ENCODE measurements at places on chromosomes 11 and 22.
A peak's percentile ranks its signal among the peaks of the same experiment; 100 is the strongest.

DNA sequence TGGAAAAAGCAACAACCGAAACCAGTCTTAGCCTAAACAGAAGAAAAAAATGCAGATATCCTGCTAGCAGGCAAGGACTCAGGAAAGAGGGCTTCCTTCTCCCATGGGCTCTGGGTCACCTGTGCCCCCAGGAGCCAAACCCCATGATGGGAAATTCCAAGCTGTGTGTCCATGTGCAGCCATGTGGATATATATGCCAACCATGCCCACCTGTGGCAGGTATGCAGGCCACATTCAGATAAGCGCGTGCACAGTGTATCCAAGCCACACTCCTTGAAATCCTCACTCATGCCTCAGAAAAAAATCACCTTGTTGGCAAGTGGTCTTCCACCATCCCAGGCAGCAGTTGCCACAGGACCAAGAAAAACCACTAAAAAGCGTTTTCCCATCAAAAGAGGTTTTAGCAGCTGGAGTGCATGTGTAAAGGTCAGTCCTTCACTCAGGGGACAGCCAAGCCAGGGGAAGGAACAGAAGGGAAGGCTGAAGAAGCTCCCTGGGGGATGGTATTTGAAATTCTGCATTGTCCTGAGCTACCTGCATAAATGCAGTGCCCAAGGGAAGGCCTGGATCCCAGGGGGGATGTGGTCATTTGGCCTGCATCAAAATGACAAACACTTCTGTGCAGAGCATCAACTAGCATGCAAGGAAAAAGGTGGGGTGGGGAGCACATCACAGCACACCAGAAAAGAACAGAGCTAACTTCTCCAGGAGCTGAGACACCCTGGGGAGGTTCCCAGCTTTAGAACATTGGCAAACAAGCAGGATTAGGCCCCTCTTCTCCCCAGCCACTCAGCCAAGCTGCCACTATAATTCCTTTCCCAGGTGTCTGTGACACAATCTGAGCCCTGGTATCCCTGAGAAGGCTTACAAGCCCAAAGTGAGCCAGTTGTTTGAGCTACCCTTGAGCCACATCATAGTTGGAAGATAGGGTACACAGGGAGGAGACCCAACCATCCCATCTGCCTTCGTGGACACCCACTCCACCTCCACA is 76.2 kb downstream of the GALNT18 start:
- no peak for DNase-seq

DNA sequence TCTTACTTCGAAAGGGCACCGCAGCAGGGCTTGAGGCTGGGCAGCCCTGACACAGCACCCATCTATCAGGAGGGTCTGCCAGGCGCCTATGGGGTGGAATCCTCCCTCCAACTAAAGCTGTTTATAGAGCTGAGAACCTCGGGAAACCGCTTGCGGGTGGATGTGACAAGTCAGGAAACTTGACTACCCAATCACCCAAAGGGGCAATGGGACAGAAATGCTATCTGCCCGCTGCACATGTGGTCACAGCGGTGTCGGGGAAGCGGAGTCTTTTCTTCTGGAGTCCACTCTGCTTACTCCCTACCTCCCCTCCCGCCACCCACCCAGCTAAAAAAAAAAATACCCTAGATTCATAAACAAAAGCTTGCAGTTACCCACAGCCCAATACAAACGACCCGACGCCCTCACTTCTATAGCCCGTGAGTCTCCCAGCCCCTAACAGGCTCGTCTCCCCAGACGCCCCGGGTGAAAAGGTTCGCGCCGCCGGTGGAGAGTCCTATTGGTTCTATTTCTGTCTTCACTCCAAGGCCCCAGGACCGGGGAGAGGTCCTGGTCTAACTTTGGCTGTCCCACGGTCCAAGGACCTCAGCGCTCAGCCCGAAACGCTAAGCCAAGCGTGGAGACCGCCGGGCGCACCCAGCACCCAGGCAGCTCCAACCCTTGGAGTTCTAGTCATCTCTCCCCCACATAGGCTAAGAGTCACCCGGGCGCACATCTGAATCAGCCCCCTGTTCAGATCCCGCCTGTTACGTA is 1.4 kb downstream of the TRPC6 start:
- no peak for DNase-seq

- peak; percentile 39 for DNase-seq
Observed at GRCh38 chr11:125165111-125165842, 726 bp downstream of the PKNOX2 start.

DNA sequence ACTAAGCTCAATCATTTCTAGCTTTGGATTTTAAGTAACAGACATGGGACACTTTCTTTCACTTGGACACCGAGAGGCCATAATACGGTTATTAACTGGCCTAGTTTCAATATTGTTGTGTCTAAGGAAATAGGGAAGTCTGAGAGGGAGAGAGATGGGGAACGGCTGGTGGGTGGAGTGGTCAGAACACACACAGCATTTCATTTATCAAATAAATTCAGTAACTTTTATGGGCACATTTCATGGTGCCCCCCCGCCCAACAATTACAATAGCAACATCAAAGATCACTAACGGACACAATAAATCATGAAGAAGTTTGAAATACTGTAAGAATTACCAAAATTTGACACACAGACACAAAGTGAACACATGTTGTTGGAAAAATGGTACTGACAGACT is 10.7 kb downstream of the PRPF19 start:
- DNase-seq = no peak

GRCh38 chr22:43825651-43826050 is 13.5 kb upstream of the EFCAB6 start:
- DNase-seq = no peak

- DNase-seq = no peak
Observed at GRCh38 chr11:7251487-7251835, 243 bp upstream of the SYT9 start.

- DNase-seq = no peak
Observed at GRCh38 chr11:15471895-15472799, 357.4 kb downstream of the INSC start.

DNA sequence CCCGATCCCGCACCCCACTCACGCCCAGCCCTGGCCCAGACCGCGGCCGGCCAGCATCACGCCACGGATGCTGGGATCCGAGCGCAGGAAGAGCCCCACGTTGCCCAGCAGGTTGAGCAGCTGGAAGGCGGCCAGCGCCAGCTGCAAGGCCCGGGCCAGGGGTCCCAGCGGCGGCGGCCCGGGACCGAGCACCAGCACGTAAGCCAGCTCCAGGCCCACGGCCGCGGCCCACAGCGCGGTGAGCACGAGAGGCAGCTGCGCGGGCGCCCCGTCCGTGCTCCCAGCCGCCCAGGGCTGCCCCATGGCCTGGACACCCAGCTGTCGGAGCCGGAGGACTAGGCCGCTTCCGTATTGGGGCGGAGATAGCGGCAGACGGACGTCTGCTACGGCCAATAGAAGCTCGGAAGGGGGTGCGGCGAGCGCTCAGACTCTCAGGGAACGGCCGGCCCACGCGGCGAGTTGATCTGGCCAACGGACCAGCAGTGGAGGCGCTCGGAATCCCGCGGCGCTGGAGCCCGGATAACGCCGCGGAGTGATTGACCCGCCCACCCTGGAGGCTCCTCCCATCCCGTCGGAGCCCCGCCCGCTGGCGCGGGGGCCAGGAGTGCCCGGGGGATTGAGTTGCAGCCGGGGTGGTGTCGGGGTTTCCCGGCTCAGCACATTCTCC is at the start of gene ZDHHC24:
Gene ZDHHC24 (minus strand): TSS at position 348 of the 667 bp plus-strand sequence. CDS start 45 bp downstream, at position 303.
- peak; percentile 97 for DNase-seq

GRCh38 chr22:32255726-32256125 is 579 bp upstream of the SLC5A4 start:
- DNase-seq = no peak

GRCh38 chr22:19179497-19180048 is 1.0 kb upstream of the SLC25A1 start:
- peak; percentile 71 for DNase-seq

- peak; percentile 70 for DNase-seq
Observed at GRCh38 chr11:128720522-128720985, 26.7 kb downstream of the FLI1 start.

DNA sequence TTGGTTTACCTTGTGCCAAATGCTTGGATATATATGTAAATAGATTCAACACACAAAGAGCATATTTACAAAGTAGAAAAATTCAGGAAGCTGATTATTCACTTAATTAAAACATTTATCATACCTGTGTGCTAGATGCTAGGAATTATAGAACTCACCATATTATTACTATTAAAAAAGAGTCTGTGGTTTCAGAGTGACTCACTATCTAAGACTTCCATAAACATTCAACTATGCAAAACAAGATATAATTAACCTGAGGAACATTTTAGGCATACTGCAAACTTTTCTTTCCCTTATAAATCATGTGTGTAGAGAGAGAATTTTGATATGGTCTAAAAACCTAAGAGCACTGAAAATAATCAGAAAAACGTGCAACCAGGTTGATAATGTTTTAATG is 27.3 kb downstream of the CTSC start:
- no peak for DNase-seq

DNA sequence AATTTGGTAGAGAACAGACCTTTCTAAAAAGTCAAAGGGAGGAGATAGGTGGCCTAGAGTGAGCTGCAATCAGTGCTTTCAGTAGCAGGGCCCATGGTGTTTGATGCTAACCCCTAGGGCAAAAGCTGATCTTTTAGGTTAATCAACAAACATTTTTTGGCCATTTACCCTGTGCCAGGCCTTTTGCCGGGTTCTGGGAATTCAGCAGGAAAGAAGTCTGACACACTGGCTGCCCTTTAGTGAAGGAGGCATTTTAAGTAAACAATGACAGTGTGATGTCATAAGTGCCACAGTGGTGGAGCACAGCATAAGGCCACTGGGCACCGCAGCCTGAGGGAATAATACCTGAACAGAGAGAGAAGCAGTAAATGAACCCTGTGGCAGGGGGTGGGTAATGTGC is 29.0 kb downstream of the C22orf31 start:
- no peak for DNase-seq

- peak; percentile 55 for DNase-seq
Observed at GRCh38 chr11:59754494-59754858, 700 bp upstream of the STX3 start.

DNA sequence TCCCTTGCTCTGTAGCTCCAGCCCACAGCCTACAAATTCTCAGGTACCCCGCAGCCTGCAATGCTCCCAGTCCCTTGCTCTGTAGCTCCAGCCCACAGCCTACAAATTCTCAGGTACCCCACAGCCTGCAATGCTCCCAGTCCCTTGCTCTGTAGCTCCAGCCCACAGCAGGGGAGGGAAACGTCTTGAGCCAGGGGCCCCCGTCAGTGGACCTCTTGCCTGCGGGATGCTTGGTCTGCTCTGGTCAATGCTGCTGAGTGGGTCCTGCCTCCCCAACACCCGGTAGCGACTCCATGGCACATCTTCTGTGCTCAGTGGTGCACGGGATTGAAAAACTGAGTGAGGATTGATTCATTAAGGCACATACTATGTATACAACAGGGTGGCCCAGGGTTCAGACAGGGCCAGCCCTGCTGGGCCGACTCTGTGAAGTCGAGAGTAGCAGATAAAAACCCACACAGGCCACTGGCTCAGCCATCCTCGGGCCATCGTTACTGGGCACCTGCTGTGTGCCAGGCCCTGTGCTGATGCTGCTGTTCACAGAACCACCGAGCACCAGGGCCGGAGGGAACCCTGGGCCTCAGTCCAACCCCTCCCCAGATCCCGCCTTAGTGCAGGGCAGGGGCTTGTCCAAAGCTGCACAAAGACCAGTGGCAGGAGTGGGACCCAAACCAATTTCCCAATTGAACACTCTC is 69.7 kb downstream of the MYO7A start:
- no peak for DNase-seq

- peak; percentile 45 for DNase-seq
Observed at GRCh38 chr11:118000850-118001228, 14.6 kb downstream of the IL10RA start.

DNA sequence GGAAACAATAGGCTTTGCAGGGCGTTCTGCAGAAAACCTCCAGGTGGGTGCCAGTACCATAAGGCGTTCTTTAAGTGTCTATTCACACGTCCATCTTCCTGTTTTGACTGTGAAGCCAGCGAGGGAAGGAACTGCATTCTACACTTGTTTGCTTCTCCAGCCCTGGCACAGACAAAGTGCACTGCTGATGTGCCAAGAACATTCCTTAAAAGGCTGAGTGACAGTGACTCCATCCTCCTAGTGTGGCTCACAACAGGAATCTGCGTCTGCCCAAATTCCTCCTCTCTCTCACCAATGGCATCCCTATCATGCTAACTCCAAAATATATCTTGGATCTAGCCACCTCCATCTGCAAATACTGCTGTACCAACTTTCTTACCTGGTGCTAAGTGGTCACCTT is 407.4 kb upstream of the SYN3 start:
- no peak for DNase-seq

- DNase-seq = no peak
Observed at GRCh38 chr11:12363373-12363772, 14.0 kb upstream of the PARVA start.

GRCh38 chr22:38741166-38741565 is 14.6 kb downstream of the SUN2 start:
- no peak for DNase-seq

- no peak for DNase-seq
Observed at GRCh38 chr11:33444835-33445594, 187.8 kb downstream of the HIPK3 start.

DNA sequence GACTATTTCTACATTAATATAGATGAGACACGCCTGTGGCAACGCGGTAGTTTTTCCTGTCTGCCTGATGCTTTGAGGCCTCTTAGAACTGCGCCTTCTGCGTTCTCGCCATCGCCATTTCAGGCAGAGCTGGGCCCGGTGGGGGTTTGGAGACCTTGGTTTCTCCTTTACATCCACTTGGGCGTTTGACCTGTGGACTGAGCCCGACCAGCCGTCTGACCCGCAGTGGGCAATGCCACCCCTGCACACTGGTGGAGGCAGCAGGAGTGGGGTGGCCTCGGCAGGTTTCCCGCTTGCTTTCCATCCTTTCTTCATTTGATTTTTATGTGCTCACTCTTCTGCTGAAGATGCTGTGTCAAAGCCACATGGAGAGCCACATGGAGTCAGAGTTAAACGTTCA is 130.4 kb downstream of the TBC1D22A start:
- DNase-seq = no peak

- DNase-seq = no peak
Observed at GRCh38 chr11:58939277-58939676, at the start of gene GLYATL1. Gene GLYATL1, plus strand, starts transcription at chr11:58939488. Its CDS starts 7,600 bp downstream, at chr11:58947088.

DNA sequence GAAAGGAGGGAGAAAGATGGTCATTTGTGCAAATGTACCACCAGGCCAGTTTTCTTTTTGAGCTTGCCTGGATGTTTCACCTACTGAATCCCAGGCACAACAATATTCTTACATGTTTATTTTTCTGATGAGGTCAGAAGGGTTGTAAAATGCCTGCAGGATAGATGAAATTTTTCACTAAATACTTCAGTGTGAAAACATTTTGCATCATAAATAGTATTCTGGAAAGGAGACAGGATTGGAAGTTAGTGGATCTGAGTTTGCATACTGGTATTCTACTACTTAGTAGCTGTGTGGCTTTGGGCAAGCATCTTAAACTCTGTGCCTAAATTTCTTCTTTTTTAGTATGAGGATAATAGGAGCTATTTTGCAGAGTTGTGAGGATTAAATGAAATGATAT is 24.8 kb downstream of the RNF169 start:
- DNase-seq = no peak

- no peak for DNase-seq
Observed at GRCh38 chr11:69120096-69120875, 35.4 kb upstream of the SMIM38 start.

- DNase-seq = peak; percentile 55
Observed at GRCh38 chr11:18706330-18707243, 8.0 kb downstream of the TMEM86A start.

- no peak for DNase-seq
Observed at GRCh38 chr11:130585545-130585944, 137.1 kb downstream of the ADAMTS15 start.
